ENCODE measurements at places on chromosomes 3 and 15.
A peak's percentile ranks its signal among the peaks of the same experiment; 100 is the strongest.

- DNase-seq, result peak; percentile 39
These were observed 54.1 kb upstream of the CCR2 start for GRCh38 chr3:46299608-46300460.

GRCh38 chr15:26443321-26443720 lies 329.5 kb downstream of the GABRB3 start:
- DNase-seq, result no peak

DNA sequence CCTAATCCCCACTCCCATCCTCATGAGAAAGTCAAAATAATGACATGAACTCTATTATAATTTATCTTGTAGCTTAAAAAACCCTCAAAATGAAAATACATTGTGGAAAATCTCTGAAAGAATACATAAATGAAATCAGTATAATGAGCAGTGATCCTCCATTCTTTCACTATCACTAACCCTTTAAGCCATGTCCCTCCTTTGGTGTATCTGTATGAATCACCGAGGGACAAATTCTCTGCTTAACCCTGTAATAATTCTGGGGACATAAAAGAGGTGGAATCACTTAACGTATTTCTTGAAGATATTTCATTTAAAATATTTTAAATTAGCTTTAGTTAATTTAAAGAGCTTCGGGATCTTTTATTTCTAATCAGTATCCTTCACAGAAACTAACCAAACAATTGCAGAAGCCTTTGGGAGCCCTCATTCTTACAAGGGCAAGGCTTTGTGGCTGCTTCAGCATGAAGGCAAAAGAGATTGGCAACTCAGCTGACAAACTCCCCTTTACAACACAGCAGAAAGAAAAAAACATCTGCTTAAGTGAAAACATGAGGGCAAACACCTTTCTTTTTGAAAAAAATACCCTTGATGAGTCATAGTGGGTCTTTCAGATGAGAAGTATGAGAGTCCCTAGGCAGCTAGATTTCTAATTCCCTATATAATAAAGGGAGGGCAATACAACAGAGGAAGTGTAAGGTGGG lies 44.0 kb upstream of the ALCAM start:
- no peak for DNase-seq

- no peak for DNase-seq
These were observed 221.1 kb upstream of the TLE3 start for GRCh38 chr15:70318594-70319465.

GRCh38 chr3:51394541-51394940 lies 3.5 kb downstream of the RBM15B start:
- no peak for DNase-seq

GRCh38 chr3:45081506-45082141 lies 55.5 kb downstream of the CLEC3B start:
- no peak for DNase-seq

- DNase-seq, result no peak
These were observed 82.7 kb upstream of the SOX2 start for GRCh38 chr3:181629029-181629428.

DNA sequence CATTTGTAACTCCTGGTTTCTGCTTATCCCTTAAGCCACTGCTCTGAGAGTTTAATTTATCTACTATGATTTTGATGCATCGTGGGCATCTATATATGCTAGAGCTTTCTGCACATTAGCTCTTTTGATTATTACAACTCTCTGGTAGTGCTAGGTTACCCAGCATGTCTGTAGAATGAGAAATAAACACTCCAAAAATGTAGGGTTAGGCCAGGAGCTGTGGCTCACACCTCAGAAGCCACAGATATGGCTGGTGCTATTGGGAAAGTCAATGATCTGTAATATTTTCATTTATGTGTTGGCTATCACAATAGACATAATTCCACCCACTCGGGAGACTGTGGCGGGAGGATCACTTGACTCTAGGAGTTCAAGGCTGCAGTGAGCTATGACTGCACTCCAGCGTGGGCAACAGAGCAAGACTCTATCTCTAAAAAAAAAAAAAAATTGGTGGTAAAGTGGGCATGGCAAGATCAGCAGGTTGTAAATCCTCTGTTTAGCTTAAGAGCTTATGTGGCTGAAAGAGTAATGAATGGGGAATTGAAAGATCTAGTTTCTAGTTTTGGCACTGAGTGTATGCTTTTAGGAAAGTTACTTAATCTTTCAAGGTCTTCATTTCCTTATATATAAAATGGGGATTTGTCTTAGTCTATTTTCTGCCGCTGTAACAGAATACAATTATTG lies 6.3 kb downstream of the TIGIT start:
- no peak for DNase-seq

DNA sequence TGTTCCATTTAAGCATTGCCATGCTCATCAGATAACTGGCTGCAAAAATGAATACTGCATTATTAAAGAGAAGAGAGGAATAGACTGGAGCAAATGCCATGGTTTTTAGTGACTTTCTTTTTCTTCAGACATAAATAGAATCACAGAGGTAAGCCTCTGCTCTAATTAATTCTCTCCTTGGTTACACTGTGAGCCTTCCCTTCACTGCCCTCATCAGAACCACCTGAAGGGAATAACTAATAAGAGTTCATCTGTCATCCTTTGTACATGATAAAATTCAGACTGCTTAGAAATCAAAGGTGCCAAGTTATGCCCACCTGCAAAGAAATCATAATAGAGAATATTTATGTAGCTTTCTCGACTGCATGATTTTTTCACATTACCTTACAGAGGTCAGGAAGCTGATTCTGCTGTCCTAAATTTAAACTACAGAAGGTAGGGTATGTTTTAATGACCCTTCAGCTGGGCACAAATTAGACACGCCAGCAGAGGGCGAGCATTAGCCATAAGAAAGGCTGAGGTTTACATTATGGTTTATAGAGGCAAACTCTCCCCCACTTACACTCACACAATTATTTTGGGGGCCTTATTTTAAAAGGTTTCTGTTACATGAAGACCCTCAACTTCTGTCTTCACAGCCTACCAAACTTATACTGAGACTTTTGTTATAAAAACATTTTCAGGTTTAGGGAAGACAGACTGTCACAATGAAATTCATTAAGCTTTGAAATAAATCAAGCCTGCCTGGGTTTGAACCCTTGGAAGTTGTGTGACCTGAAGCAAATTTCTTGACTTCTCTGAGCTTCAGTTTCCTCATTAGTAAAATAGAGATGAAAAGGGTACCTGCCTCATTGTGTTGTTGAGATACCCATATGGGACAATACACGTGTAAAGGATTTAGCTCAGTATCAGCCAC lies 15.3 kb upstream of the UNC13C start:
- no peak for DNase-seq

DNA sequence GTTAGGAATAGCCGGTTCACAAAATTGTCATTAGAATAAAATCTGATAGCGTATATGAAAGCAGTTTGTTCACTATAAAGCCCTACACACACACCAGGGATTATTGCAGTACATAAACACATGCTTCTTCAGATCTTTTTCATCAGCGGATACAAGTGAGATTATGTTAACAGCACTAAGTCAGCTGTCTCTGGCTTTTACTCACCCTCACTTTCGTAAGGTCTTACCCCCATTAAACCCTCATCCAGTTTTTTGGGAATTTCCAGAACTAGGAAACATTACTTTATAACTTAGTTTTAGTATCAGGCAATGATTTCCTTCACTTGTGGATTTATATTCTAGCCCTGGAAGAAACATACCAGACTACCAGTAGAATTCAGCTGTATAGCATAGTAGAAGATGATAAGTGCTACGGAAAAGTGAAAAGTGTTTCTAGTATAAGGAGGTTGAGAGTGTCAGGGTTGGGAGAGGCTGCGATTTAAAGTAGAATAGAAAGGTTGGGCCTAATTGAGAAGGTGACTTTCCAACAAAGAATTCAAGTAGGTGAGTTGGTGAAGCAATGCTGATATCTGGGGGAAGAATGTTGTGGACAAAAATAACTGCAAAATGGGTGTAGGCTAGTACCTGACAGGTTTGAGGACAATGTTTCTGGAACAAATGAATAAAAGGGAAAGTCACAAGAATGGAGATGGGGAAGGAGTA lies 22.7 kb downstream of the TMEM207 start:
- no peak for DNase-seq

DNA sequence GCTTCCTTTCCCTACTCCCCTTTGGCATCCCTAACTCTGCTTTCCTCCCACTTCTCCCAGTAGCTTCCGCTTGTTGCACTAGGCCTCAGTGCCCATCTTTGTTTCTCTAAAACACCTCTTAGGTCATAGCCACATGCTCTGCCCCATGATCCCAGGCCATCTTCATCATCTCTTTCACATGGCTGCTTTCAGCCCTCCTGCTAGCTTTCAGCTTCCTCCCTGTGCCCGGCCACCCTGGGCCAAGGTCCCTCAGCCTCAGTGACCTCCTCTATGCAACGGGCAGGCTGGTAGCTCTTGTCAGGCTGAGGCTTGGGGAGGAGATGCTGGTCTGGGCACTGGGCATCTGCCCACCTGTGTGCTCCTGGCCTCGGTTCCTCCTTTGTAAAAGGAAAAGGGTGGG lies 2.3 kb downstream of the PLEKHO2 start:
- no peak for DNase-seq

DNA sequence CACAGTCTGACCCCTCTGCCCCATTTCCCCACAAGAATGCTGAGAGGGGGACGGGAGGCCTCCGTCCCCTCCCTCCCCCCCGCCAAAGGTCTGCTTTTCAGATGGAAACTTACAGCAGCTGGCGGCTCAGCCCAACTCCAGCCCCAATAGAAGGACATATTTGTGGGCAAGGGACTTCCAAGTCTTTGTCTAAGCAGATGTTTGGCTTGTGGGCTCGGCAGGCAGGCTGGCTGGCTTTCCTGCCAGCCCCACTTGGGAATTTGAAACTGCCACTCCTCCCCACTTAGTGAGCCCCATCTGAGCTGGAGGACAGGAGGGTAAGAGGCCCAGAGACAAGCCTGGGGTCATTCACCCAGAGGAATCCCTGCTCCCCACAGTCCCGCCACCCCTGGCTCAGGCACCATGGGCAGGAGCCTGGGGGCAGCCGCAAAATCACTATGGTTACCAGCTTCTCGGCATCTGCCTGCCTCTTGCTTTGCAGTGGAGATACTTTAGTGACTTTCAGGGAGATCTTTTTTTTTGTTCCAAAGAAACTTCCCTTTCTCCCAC lies 53.6 kb downstream of the LMCD1 start:
- no peak for DNase-seq

DNA sequence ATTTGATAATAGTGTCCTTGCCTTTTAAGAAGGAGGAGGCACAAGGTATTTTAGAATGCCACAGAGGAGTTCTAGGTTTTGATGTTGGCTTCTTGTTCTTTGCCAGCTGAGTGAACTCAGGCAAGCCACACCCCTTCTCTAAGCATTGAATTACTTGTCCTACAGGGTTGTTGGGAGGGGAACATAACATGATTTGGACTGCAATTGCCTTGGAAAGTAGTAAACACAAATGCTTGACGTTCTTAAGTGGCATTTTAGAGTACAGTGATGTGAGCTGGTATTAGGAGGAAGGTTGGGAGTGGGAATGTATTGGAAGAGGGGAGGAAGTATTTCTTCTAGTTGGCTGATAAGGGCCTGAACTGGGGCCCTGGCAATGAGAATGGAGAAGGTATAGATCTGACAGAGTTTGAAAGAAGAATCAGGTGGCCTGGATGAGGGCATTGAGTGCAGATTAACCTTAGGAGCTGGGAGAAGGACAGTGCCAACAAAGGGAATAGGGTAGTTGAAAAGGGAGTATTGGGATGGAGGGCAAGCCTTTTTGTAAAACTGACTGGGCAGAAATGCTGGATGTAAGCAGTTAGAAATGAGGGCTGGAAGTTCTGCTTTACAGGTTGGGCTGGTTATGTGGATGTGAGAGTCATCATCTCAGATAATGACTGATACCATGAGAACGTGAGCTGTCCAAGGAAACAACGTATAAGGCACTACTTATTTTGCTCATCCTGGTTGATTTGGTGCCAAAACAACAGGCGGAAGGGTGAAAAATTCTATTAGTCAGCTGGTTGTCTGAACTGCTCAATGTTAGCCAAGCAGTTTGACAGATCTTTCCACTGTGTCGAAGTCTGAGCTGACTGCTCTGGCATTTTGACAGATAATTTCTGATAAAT lies 16.7 kb downstream of the KAT2B start:
- peak; percentile 33 for DNase-seq

GRCh38 chr3:111509308-111509707 lies 32.7 kb upstream of the CD96 start:
- no peak for DNase-seq

DNA sequence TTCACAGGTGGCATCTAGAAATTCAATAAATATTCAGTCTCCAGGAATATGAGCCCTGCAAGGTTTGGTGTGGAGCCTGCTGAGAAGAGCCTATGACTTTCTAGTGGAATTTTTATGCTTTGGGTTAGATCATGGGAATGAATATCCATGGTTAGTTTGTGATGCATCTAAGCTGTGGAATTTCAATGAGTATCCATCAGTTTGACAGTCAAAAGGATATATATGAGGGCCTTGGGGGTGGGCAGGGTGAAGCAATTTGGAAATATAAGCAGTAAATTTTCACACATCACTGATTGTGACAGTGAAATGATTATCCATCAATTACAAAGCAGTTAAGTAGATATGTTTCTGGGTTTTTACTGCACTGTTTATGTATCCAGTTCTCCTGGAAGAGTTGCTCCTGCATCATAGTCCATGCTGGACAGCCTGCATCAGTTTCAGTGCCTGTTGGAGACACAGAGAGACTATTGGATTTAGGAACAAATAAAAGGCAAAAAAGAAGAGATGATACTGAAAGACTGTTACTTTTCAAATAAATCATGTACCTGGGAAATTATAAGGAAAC lies 530.8 kb downstream of the MFSD1 start:
- DNase-seq, result no peak

- no peak for DNase-seq
These were observed 609 bp upstream of the TBC1D23 start for GRCh38 chr3:100260081-100260684.

DNA sequence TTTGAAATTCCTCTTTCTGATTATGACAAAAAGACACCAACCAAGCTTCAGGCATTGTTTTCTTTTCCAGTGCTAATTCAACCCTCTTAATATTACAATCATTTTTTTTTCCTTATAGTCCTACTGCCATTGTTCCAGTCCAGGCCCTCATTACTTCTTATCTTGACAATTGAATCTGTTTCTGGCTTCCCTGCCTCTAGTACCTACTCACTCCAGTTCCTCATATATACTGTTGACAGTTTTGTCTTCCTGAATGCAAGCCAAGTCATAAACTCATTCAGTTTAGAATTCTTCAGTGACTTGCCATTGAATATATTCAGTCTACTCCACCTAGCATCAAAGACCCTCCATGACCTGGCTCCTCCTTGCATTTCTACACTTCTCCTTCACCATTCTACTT lies 507.4 kb downstream of the FGF12 start:
- no peak for DNase-seq

DNA sequence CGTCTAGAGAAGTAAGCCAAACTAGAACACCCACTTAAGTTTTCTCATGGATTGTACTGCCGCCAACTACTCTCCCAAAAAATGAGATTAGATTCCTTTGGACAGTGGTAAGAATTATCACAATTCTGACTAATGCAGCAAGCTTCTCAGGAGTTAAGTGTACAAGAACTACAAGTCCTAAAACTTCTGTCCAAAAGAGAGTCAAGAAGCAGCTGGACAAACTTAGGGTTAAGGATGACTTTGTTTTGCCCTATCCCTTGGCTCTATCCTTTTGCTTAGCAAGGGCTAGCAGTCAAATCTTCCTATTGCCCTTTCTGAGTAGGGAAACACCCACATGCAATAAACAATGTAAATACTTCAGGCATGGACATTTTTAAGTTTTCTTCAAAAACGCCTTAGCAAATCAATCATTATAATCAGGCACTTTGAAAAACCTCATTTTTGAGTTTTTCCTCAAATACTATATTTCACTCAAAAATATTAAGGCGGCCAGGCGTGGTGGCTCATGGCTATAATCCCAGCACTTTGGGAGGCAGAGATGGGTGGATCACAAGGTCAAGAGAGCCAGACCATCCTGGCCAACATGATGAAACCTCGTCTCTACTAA lies 19.5 kb downstream of the RAF1 start:
- no peak for DNase-seq

Measured in CD4-positive, alpha-beta T cell treated with Interleukin-6 at 100 ng/mL for 8 hours (primary cell).